Ammon's horn (tissue), 1 donor: ENCODE measurements at places on chromosomes 2 and 18.

GRCh38 chr2:129708221-129708967 lies 271.1 kb upstream of the RAB6C start:
- DNase-seq = no peak

DNA sequence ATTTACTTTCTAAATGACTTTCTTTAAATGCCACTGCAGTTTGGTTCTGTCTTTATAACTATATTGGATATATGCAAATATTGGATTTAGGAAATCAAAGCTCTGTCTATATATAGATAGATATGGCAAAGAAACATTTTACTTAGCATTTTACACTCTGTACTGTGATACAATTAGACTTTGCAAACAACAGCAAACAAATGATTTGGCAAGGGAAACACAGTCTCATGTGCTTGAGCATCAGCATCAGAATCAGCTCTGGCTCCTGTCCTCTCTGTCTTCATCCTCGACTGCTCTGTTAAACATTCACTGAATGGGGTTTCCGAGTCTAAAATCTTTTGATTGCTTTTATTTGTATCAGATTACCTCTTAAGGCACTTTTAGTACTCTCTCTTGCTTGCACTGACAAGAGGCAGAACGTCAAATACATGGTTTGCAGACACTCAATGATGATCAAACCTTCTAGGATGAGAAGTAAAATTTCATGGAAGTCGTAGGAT lies 176.8 kb upstream of the LRP1B start:
- no peak for DNase-seq

- DNase-seq = peak; percentile 62
Measured at GRCh38 chr18:61333746-61334490, 688 bp downstream of the CDH20 start.

DNA sequence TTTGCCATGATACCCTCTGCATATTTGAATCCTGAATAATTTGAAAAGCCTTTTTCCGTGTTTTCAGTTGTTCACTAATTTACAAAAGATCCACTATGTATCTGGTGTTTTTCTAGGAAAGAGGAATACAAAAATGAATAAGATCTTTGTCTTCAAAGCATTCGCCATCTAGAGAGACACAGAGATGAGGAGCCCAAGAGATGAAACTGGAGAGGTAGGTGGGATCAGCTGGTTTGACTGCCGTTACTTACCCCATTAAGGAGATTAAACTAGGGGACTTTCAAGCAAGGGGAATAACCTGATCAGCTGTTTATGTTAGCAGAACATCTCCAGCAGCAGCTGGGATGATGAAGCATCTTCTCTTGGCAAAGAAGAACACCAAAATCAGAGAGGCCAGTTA lies 150.2 kb upstream of the SATB2 start:
- DNase-seq = peak; percentile 6

DNA sequence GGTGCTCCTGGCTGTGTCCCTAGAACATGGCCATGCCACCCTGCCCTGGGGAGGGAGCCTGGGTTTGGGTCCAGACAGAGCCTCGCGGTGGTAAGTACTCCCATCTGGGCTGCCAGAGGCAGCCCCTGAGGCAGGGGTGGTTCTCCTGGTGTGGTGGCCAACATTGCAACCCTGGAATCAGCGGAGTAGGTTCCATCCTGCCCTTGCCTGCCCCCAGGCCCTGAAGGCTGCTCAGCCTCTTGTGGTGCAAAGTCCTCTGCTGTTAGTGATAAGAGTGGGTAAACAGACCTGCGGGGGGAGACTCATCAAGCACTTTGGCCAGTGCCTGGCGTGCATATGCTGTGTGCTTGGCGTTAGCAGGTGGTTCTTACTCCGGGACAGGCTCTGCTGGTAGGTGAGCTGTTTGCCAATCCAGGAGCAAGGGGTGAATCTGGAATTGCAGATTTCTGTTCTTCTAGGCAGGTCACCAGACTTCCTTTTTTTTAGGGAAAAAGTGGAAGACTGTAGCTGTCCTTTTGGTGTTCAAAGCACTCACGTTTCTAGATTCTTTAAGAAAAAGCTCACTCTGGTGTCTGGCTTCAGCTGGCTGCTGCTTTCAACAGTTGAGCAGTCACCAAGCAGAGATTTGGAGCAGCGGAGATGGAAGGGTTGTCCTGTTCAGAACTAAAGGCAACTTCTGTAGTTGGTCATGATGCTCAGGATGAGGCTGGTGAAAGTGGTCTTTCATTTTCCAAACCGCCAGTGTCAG lies 3.2 kb downstream of the CNNM3 start:
- no peak for DNase-seq
